Activated CD4-positive, alpha-beta T cell treated with anti-CD3 and anti-CD28 coated beads, Interleukin-2, Interleukin-4, amounts not matched to agents 100 ng/mL and 50 ng/mL, durations not matched to agents 16 hours and 8 hours (primary cell): ENCODE measurements at places on chromosomes 2 and 18.

DNA sequence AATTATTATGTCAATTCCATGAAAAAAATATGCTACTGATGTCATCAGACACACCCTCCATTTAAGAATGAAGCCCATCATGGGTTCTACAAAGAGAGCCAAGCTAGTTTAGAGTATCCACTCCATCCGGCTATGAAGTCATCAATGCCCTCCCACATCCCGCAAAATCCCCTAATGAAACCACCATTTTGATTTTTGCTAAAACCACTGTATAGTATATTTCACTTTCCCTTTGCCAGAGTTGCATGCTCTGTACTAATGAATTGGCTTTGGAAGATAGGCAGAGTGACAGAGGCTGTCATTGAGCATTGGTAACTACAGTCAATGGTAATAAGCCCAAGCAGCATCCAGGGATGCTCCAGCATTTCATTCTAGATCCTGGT, 118.6 kb downstream of the ANKRD44 start:
- peak; percentile 63 for DNase-seq

- no peak for DNase-seq
These were observed 6.1 kb upstream of the TMEM185B start for GRCh38 chr2:120229341-120229740.

GRCh38 chr2:219581346-219581745, 9.2 kb downstream of the INHA start:
- no peak for DNase-seq

- no peak for DNase-seq
These were observed 84.3 kb downstream of the MAP3K20 start for GRCh38 chr2:173159791-173160463.

DNA sequence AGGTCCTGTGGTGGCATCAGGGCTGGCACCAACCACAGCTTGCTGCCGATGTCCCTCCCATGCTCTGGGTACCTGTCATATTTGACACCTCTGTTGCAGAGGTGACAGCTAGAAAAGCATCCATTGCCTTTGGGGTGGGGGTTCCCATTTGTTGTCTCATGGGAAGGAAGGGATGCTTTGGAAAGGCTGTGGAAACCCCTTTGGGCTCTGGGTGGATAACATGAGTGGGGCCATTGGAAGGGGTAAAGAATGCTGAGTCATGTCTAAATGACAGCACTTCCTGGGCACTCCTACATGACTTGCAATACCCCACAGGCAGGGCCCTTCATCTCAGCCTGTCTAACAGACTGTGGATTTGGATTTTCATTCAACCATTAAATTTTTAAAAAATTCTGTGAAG, 27.8 kb downstream of the CTIF start:
- DNase-seq, result no peak

- no peak for DNase-seq
These were observed 84.4 kb downstream of the TPGS2 start for GRCh38 chr18:36744261-36744876.

DNA sequence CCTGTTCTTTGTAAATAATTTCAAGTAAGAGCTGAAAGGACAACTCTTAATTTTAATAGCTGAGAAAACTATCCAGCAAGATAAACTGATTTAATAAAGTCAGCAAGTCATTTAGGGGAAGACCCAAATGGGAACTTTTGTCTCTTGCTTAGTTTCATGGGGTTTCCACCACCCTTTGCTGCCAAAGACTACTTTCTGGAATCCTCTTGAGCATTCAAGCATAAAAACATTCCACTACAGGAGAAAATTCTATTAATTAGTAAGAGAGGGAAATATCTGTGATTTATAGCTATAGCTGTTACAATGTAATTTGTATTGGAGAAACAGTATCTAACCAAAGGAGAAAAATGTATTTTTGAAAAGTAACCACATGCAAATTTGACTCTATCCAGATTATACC, 20.6 kb downstream of the EFEMP1 start:
- DNase-seq, result no peak

GRCh38 chr18:51668101-51668500, 470.6 kb upstream of the MEX3C start:
- DNase-seq, result peak; percentile 56

- no peak for DNase-seq
These were observed 120.2 kb downstream of the TSN start for GRCh38 chr2:121875585-121876185.

- no peak for DNase-seq
These were observed 9.1 kb downstream of the NGEF start for GRCh38 chr2:233003658-233004555.

GRCh38 chr2:136236019-136236418, 118.1 kb upstream of the CXCR4 start:
- no peak for DNase-seq

DNA sequence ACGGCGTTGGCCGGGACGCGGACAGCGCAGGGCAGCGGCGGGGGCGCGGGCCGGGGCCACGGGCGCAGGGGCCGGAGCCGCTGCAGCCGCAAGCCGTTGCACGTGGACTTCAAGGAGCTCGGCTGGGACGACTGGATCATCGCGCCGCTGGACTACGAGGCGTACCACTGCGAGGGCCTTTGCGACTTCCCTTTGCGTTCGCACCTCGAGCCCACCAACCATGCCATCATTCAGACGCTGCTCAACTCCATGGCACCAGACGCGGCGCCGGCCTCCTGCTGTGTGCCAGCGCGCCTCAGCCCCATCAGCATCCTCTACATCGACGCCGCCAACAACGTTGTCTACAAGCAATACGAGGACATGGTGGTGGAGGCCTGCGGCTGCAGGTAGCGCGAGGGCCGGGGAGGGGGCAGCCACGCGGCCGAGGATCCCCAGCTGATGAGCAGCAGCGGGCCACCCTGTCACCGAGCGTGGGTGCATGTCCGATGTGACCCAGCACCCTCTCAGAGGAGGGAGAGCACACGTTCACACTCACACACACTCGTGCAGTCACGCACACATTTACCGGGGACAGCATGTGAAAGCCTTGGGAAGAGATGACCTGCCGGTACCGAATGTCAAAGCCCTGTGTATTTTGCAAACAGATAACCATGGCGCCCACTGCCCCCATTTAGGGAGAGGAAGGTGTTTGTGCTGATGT, 4.2 kb downstream of the GDF7 start:
- no peak for DNase-seq

DNA sequence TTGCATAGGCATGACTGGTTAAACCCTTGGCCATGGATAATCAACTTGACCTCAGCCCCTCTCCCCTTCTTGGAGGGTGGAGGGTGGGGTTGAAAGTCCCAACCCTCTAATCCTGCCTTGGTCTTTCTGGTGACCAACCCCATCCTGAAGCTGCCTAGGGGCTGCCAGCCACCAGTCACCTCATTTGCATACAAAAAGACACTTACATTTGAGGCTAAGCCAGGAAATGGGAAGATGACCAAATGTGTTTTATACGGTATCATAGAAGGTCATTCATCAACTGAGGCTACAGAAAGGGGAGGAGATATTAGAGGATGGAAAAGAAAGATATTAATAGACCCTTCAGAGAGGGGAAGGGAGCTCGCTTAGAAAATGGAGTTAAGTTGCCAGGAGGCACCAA, 96.8 kb downstream of the NCK2 start:
- no peak for DNase-seq

GRCh38 chr2:168641636-168642035, 160.8 kb upstream of the NOSTRIN start:
- no peak for DNase-seq

DNA sequence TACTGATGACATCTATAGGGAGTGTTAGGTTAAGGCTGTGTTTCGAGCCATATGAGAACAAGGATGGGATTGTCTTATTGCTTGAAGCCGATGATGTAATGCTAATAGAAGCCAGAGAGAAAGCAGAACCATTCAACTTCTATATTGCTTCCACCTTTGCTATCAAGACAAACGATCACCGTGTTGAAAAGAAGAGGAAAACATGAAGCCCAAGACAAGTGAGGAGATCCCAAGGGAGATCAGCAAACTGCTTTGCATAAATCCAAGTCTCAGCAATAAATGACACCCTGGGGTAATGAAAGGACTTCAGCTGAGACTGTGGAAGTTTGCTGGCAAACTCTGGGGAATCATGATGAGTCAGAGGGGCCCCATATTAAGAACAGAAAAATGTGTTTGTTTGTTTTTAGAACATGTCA, 206.2 kb downstream of the NCKAP5 start:
- no peak for DNase-seq

DNA sequence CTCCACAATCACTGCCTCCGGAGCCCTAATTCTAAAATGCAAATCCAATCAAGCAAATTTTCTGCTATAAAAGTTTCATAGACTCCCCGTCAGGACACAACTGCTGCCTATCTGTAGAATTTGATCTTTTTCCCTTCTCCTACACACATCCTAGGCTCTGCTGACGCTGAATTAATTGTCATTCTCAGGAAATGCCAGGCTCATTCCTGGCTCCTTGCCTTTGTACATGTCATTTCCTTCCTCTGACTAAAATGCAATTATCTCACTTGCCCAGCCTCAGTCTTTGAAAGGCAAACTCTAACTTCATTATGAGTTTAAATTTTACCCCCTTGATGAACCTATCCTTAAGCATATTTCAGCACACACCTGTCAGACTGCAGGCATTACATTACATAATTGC, 844.9 kb upstream of the CRIM1 start:
- DNase-seq, result no peak

DNA sequence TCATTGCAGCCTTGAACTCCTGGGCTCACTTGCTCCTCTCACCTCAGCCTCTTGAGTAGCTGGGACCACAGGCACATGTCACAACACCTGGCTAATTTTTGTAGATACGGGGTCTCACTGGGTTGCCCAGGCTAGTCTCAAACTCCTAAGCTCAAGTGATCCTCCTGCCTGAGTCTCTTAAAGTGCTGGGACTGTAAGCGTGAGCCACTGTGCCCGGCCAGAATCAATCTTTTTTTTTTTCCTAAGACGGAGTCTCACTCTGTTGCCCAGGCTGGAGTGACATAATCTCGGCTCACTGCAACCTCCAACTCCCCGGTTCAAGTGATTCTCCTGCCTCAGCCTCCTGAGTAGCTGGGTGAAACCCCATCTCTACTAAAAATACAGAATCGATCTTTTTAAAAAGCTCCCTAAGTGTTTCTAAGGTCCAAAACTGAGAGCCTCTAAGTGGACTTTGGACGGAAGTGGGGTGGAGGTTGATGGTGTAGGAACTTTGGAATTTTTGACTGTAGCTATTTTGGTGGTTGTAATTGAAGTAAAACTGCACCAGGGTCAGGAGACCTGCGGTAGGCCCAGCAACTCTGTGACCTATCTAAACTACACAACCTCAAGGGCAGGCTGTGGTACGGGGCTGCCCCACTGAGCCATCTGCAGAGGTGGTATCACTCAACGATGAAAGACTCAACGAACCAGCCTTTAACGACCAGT, 82.9 kb downstream of the POLR1A start:
- no peak for DNase-seq

GRCh38 chr18:577643-578375, 2.4 kb upstream of the CETN1 start:
- no peak for DNase-seq

- DNase-seq, result no peak
These were observed 68.9 kb downstream of the CERS6 start for GRCh38 chr2:168525020-168525419.
